Mucosa of descending colon (tissue), 3 donors: ENCODE measurements at places on chromosomes 11 and 22. TPM values are rescaled to one million over a fixed set of nuclear protein-coding genes. Genes with fewer than 3 reads are reported as not detected.
A peak's percentile ranks its signal among the peaks of the same experiment; 100 is the strongest.

NOX4 gene
- total RNA-seq = 0.65 TPM

TRIM51 gene
- total RNA-seq = not detected

HTR3B gene
- total RNA-seq = not detected

PTPRCAP gene
- total RNA-seq = 13.6 TPM

MUC2 gene
- total RNA-seq = 379 TPM

ALDH3B1 gene
- total RNA-seq = 8.6 TPM

C11orf68 gene
- 28.8 TPM for total RNA-seq

APOA5 gene
- total RNA-seq = not detected

C11orf86 gene
- 26.9 TPM for total RNA-seq

IFITM2 gene
- total RNA-seq = 111 TPM

ZP1 gene
- total RNA-seq = 0.41 TPM

- DNase-seq = no peak
These were observed 180.7 kb downstream of the MPPED1 start for GRCh38 chr22:43592476-43592875.

DNA sequence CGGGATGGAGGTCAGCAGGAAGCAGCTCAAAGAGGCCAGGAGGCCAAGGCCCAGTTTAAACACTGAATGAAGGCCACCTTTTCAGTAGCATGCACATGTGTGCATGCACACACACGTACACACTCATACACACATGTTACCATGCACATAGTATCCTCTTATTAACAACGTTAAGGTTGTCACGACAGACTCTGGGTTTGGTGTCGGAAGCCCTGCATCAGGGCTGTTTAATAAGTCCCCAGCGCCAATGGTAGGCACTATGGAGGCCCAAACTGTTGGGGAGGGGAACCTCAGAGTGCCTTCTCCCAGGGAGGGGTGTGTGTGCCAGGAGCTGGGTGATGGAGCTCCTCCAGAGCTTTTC lies 39.5 kb upstream of the ADA2 start:
- DNase-seq = no peak

DNA sequence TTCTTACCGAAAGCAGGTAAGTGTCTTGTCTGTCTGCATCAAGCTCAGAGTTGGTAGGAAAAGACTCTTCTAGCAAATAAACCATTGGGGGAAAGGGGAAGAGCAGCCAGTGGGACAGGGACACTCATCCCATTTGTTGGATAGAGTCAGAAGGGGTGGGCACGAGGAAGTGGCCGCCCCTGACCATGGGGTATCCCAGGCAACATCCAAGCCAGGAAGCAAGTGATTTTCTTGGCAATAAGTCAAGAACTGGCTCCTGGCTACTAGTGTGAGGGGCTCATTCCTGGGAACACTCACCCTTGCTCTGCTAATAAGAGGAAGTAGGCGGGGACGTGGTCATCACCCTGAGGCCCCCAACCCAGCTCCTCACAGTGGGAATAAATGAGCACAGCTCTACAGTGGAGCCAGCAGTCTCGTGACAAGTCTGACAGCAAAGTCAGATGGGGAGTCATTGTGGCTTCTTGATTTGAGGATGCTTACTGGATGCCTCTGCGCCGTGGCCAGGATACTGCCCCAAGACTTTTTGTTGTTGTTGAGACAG lies 6.7 kb downstream of the SLC25A18 start:
- DNase-seq = no peak

- DNase-seq = no peak
These were observed 35.0 kb downstream of the PPFIA1 start for GRCh38 chr11:70305501-70305900.

GRCh38 chr11:111846636-111847035 lies 24.7 kb downstream of the ALG9 start:
- DNase-seq = no peak

GRCh38 chr11:119872611-119873310 lies 143.8 kb upstream of the NECTIN1 start:
- no peak for DNase-seq

- DNase-seq = peak; percentile 17
These were observed 48.4 kb downstream of the CSTPP1 start for GRCh38 chr11:46984987-46985386.

- DNase-seq = no peak
These were observed 68.7 kb upstream of the GDPD4 start for GRCh38 chr11:77370217-77370616.

DNA sequence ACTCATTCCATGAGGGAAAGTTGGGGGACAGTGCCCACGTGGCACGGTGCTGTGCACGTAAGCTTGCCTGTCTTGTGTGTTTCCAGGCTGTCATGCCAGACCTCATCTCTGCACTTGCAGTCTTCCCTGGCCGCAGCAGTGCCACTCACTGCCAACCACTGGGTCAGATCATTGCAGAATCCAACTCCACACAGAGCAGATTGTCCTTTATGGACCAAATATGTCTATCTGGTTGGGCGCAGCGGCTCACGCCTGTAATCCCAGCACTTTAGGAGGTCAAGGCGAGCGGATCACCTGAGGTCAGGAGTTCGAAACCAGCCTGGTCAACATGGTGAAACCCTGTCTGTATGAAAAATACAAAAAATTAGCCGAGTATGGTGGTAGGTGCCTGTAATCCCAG lies 4.4 kb upstream of the PPARA start:
- no peak for DNase-seq

DNA sequence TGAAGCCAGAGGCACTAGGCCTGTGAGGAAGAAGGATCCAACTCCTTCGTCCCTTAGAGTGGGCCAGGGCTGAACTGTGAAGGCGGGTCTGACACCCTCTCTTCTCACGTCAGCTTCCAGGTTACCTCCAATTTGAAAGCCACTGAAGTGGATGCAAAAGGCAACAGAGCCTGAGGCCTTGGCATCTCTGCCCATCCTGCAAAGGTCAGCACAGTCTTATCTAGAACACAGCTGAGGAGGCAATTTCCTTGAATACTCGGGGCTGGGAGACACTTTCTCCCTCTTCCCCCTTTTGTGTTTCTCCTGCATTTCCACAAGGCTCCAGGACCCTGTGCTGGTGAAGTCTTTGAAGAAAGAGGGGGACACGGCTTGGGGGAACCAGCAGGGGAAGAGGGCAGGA lies 91.6 kb upstream of the PAX6 start:
- DNase-seq = no peak

DNA sequence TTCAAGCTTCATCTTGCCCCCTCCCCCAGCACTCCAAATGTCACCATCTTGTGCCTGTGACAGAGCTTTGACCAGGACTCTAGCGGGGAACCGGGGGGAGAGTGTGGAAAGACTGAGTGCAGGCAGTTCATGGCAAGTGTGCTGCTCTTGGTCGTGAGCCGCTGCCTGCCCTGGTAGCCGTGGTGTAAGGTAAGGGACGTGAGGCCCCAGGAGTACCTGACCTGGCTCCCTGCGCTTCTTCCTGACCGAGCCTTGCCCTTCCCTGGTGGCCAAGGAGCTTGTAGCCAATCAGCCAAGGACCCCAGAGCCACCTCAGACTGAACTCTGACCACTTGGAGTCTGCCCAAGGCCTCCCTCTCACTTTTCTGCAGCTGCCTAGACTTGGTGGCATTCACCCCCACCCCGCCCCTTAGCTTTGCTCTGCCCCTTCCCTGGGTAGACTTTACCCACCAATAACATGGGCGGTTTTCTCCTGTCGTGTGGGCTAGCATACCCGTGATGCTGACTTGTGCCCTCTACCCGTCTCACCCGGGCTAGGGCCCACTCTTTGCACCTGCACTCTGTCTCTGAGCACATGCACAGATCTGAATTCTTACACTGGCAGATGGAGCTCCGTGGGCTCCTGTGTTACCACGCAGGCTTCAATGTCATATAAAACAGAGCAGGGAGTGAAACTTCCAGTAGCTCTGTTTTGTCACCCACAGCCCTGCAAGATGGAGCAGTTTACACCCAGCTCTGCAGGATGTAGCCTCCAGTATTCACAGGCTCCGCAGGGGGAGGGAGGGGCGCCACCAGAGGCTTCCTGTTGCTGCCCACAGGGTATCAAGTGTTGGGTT lies 1.5 kb downstream of the DGKZ start:
- peak; percentile 81 for DNase-seq

- no peak for DNase-seq
These were observed 149.0 kb downstream of the PKNOX2 start for GRCh38 chr11:125313271-125314219.
